H1 (cell line): ENCODE measurements at places on chromosomes 13 and 19.

GRCh38 chr19:7888826-7889217, 512 bp downstream of the LRRC8E start:
- H3K4me1 ChIP-seq, result no peaks in the 10 kb centered on the region
- no peaks in the 10 kb centered on the region for H3K36me3 ChIP-seq
- peaks cover 3% of the 10 kb centered on the region for H3K27me3 ChIP-seq
- DNase-seq, result no peak
- peak overlapping the region; percentile 53 for H3K4me3 ChIP-seq
- no peak overlapping the region for H3K27ac ChIP-seq

DNA sequence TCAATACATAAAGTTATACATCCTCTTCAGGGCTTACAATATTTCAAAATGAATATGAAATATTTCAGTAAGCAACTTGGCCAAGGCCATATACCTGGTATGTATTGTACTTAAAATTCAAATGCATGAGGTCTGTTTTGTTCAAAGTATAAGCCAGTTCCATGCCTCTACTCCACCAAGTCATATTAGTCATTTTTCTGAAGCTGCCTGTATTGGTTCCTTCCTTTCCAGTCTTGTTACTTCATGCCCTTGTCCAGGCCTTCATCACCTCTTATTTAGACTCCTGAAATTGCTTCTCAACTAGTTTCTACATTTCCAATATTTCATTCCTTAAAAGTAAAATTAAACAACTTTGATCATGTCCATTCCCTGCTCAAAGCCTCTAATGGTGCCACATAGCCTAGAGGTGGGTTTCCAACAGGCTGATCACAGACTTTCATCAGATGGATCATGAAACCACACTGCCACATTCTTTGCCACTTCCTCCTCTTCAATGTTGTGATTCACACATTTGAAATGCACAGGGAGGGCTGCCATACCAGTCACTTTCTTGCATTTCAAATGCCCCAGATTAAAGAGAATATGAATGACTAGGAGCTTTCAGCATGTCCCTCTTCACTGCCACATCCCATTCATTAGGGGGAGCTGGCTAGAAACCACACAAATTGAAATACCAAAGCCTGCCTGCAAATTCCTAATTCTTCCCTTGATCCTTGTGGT, 424.1 kb upstream of the DACH1 start:
- peak; percentile 31 for DNase-seq
- no peaks in the 10 kb centered on the region; the same call in 1 of the 2 replicates for H3K36me3 ChIP-seq

DNA sequence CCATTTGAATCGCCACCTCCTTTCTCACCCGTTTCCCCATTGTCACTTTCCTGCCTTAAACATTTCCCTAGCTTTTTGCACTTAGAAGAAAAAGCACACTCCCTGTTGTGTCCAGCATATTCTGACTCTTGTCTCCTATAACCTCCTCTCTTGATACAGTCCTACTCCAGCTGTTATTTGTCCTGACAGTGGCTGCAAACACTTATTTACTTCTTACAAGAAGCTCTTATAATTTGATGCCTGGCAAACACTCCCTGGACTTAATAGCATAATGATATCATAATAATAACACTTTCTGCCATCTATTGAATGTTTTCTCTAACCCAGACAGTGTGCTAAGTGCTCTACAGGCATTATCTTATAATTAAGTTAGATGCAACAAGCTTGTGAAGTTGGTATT, 76.6 kb downstream of the DGKH start:
- H3K4me1 ChIP-seq, result peaks cover 9% of the 10 kb centered on the region
- H3K4me3 ChIP-seq, result no peak overlapping the region
- no peaks in the 10 kb centered on the region for H3K27me3 ChIP-seq
- H3K27ac ChIP-seq, result no peak overlapping the region
- no peaks in the 10 kb centered on the region for H3K36me3 ChIP-seq
- no peak for DNase-seq

DNA sequence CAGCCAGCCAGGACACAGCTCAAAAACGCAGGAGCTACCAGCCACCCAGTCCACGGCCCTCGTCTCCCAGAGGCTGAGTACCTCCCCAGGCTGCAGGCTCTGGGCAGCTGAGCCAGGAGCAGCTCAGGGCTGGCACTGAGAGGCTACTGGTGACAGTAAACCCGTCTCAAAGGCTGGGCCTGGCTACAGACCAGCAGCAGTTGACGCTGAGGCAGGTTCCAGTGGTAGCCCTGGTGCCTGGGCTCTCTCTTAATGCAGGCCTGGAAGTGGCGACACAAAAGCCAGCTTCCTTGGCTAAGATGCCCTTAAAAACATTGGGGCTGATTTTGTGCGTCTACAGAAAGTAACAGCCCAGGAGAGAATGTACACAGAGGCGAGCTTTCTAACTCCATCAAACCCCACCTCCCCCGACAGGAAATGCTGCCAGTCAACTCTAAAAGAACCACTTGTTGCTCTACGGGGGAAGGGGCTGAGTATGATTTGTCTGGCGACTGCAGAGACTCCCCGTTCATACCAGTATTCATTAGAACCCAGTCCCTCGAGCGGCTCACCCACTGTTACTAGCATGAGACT, 126.3 kb downstream of the STK24 start:
- H3K4me1 ChIP-seq, result peaks cover 19% of the 10 kb centered on the region
- 0 out of 2 replicates have a peak overlapping the region, but pooled peaks have one; percentile 8 for H3K27ac ChIP-seq
- H3K27me3 ChIP-seq, result no peaks in the 10 kb centered on the region
- no peak for DNase-seq
- H3K36me3 ChIP-seq, result peaks cover 5% of the 10 kb centered on the region; the same call in 1 of the 2 replicates
- no peak overlapping the region for H3K4me3 ChIP-seq

GRCh38 chr13:76289558-76289957, 596.6 kb downstream of the KCTD12 start:
- H3K27ac ChIP-seq, result no peak overlapping the region
- H3K4me3 ChIP-seq, result no peak overlapping the region
- H3K4me1 ChIP-seq, result peaks cover 5% of the 10 kb centered on the region; the same call in 1 of the 2 replicates
- DNase-seq, result no peak
- no peaks in the 10 kb centered on the region for H3K27me3 ChIP-seq

GRCh38 chr19:45216667-45217066, 28.5 kb downstream of the EXOC3L2 start:
- no peak for DNase-seq
- H3K27me3 ChIP-seq, result peaks cover 35% of the 10 kb centered on the region

GRCh38 chr19:7648265-7649014, 11.5 kb downstream of the STXBP2 start:
- H3K27me3 ChIP-seq, result peaks cover 6% of the 10 kb centered on the region
- no peaks in the 10 kb centered on the region for H3K4me1 ChIP-seq
- H3K27ac ChIP-seq, result no peak overlapping the region
- H3K36me3 ChIP-seq, result 0 out of 2 replicates have a peak, but pooled peaks cover 3% of the 10 kb centered on the region

GRCh38 chr19:19185853-19186740, 5.9 kb downstream of the BORCS8 start:
- peaks cover 2% of the 10 kb centered on the region for H3K4me1 ChIP-seq
- H3K27ac ChIP-seq, result no peak overlapping the region
- no peaks in the 10 kb centered on the region for H3K27me3 ChIP-seq
- H3K4me3 ChIP-seq, result no peak overlapping the region

DNA sequence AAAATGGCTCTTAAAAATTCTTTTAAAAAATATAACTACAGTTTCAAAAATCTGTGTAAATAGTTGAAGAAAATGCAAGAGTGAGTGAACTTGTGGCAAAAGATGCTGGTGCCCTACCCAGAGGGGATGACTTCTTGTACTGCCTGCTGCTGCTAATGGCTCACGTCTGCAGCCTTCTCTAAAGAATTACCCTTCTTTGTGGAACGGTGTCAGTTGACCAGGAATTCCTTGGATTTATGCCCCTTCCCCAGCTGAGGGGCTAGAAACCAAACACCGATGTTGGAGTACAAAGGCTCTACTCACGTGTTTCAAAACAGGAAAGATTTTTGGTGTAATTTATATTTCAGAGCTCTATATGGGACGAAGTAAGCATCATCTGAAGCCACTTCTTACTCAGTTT, 1582.8 kb downstream of the OLFM4 start:
- H3K27me3 ChIP-seq, result no peaks in the 10 kb centered on the region
- no peak for DNase-seq
- no peak overlapping the region for H3K27ac ChIP-seq

GRCh38 chr19:14347999-14348889, 33.0 kb upstream of the ADGRE5 start:
- no peaks in the 10 kb centered on the region for H3K4me1 ChIP-seq
- DNase-seq, result peak; percentile 92
- H3K36me3 ChIP-seq, result no peaks in the 10 kb centered on the region
- no peaks in the 10 kb centered on the region for H3K27me3 ChIP-seq

DNA sequence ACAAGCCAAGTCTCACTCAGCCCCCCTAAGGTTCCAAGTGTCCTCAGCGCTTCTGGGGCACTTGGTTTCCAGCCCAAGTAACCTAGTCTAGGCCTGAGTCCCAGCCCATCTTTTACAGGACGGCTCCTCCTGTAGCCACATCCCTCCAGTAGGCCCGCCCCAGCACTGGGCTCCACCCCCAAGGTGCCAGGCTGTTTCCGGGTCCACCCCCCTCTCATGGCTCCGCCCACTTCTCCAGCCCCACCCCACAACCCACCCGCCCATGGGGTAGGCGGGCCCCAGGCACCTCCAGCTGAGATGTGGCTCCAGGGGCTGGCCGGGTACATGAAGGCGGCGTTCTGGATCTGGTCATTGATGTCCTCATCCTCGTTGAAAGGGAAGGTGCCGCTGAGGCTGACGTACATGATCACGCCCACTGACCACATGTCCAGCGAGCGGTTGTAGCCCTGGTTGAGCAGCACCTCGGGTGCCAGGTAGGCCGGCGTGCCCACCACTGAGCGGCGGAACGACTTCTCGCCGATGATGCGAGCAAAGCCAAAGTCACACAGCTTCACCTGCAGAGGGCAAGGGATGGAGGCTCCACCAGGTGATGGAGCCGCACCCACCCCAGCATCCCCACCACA, 17.2 kb upstream of the DACT3 start:
- H3K36me3 ChIP-seq, result peaks cover 12% of the 10 kb centered on the region
- peak; percentile 91 for DNase-seq
- no peak overlapping the region for H3K27ac ChIP-seq
- H3K4me3 ChIP-seq, result no peak overlapping the region

GRCh38 chr19:11505504-11506100, at the start of gene ZNF653:
TSS of gene ZNF653 (minus strand) at chr19:11505839. CDS start at chr19:11505786, 53 bp downstream.
- no peaks in the 10 kb centered on the region for H3K36me3 ChIP-seq
- peak; percentile 79 for DNase-seq

DNA sequence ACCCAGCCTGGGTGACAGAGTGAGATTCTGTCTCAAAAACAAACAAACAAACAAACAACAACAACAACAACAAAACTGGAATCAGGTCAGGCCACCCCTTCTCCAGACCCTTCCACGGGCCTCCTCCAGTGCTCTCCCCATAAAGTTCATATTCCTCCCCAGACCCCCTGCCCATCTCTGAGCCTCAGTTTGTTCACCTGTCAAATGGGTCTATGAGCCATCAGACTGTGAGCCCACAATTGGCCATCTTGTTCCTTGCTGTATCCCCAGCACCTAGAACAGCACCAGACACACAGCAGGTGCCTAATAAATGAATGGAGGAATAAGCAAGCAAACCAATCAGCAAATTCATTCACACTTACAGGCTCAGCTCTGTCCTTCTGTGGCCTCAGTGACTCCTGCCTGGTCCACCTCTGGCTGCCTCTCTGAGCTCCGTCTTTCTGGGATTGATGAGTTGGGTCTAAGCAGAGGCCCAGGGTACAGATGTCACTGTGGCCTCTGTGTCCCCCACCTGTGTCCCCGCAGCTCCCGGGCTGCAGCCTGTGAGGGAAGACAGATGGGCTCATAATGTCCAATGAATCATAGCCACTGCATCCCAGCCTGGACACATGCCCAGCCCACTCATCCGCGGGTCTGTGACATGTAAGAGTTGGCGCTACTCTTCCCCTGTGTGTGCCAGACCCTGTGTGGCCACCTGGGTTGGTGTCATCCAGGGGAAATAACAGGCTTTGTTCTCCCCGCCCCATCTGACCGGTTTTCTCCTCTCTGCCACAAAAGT, 19.6 kb upstream of the PTPRS start:
- H3K4me1 ChIP-seq, result peaks cover 3% of the 10 kb centered on the region
- no peak overlapping the region for H3K4me3 ChIP-seq
- H3K27me3 ChIP-seq, result no peaks in the 10 kb centered on the region
- DNase-seq, result no peak
- no peaks in the 10 kb centered on the region for H3K36me3 ChIP-seq

- DNase-seq, result no peak
- H3K27me3 ChIP-seq, result no peaks in the 10 kb centered on the region
- H3K27ac ChIP-seq, result no peak overlapping the region
- H3K4me3 ChIP-seq, result no peak overlapping the region
These were observed 112.5 kb downstream of the COL4A1 start for GRCh38 chr13:110194451-110194850.

GRCh38 chr19:53871454-53871853, 3.8 kb downstream of the MYADM start:
- no peaks in the 10 kb centered on the region for H3K27me3 ChIP-seq
- DNase-seq, result no peak
- peaks cover 30% of the 10 kb centered on the region for H3K36me3 ChIP-seq

- H3K4me1 ChIP-seq, result peaks cover 11% of the 10 kb centered on the region
- no peak for DNase-seq
- no peak overlapping the region for H3K27ac ChIP-seq
- no peaks in the 10 kb centered on the region for H3K27me3 ChIP-seq
- no peaks in the 10 kb centered on the region for H3K36me3 ChIP-seq
These were observed 331.3 kb downstream of the NDFIP2 start for GRCh38 chr13:79812070-79812850.

- H3K4me3 ChIP-seq, result no peak overlapping the region
- H3K36me3 ChIP-seq, result no peaks in the 10 kb centered on the region
- DNase-seq, result no peak
- H3K4me1 ChIP-seq, result no peaks in the 10 kb centered on the region
- no peaks in the 10 kb centered on the region for H3K27me3 ChIP-seq
- H3K27ac ChIP-seq, result no peak overlapping the region
These were observed 15.6 kb downstream of the KPNA3 start for GRCh38 chr13:49776871-49777270.

DNA sequence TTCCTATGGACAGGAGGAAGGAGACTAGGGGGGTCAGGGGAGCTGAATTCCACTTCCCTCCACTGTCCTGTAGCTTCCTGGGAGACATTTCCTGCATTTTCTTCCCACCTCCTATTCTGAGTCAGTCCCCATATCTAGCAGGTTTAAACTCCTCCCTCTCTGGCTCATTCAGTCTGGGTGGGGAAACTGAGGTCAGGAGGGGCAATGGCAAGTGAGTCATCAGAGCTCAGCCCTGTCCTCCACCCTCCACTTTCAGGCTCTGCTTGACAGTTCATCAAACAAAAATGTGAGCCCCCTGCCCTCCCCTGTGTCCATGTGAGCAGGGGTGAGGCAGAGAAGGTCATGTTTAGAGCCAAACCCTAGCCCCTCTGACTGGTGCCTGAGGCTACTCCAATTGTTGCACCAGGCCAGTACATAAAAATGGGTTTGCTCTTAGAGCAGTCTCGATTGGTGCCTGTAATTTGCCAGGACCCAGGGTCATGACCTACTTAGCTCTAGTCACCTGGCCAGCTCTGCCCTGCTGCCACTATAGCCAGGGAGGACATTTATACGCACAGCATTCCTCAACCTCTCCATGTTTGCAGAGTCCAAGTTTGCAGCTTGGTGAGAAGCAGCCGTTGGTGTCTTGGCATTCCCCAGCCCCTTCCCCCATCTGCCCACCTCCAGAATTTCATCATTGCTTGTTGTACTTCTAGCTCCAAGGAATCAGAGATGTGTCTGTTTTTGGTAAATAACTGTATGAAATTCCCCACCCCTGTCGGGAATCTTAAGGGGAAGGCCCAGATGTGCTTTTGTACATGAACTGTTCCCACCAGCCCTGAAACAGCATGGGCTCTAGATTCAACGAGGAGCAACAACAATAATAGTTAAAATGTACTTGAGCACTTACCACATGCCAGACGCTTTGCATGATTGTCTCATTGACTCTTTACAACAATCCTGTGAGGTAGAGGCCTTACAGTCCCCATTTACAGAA, 20.7 kb downstream of the SAMD4B start:
- no peaks in the 10 kb centered on the region for H3K27me3 ChIP-seq
- H3K4me1 ChIP-seq, result no peaks in the 10 kb centered on the region
- no peak overlapping the region for H3K4me3 ChIP-seq
- H3K27ac ChIP-seq, result no peak overlapping the region
- DNase-seq, result no peak
- H3K36me3 ChIP-seq, result peaks cover 30% of the 10 kb centered on the region
